ENCODE measurements at places on chromosomes 13 and 19.

GRCh38 chr19:33194886-33195644 is 935 bp downstream of the LRP3 start:
- DNase-seq = no peak

DNA sequence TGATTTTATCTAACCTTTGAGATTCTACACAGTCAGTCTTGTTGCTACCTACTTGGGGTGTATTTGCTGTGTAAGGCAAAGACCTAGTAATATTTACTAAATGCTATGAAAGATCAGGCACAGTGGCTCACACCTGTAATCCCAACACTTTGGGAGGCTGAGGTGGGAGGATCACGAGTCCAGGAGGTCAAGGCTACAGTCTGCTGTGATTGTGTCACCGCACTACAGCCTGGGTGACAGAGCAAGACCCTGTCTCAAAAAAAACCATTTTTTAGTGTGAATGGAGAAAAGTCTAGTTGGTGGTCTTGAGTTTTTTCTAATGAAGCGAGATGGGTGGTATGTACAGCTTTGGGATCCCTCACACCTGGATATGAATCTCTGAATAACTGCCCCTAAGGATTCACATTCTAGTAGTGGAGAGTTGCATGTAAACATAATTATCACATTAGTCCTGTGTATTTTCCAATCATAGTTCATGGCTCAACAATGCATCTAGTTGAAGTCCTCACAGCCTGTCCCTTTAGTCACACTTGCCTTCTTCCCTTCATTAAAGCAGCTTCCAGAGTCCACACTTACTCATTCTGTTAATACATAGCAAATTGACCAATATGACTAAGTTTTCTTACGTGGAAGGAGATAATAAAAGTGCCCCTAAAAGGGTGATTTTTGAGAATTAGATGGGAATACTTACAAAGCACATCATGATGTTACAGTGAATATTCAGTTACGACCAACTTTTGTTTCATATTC is 7.5 kb downstream of the RPL21 start:
- DNase-seq = no peak

- no peak for DNase-seq
These were observed 25.5 kb downstream of the AP2S1 start for GRCh38 chr19:46824890-46825730.

DNA sequence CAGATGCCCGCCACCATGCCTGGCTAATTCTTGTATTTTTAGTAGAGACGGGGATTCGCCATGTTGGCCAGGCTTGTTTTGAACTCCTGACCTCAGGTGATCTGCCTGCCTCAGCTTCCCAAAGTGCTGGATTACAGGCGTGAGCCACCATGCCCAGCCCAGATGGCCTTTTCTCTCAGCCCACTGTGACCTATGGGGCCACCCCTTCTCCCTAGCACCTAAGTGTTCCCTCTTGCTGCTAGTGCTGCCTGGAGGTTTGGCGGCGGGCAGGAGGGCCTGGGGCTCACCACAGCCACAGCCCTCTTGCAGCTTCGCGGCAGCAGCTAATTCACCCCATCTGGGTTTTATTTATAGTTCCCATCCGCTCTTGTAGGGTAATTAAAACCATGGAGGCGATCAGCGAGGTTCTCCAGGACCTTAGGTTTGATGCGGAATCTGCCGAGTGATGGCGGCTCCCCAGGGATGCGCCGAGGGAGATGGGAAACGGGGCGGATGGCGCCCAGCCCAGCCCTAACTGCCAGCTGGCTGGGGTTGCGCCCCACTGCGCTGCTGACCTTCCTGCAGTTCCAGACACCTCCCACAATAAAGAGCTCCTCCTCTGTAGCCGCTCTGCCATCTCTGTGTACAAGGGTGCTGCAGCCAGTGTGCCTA is 3.3 kb downstream of the REX1BD start:
- DNase-seq = no peak

DNA sequence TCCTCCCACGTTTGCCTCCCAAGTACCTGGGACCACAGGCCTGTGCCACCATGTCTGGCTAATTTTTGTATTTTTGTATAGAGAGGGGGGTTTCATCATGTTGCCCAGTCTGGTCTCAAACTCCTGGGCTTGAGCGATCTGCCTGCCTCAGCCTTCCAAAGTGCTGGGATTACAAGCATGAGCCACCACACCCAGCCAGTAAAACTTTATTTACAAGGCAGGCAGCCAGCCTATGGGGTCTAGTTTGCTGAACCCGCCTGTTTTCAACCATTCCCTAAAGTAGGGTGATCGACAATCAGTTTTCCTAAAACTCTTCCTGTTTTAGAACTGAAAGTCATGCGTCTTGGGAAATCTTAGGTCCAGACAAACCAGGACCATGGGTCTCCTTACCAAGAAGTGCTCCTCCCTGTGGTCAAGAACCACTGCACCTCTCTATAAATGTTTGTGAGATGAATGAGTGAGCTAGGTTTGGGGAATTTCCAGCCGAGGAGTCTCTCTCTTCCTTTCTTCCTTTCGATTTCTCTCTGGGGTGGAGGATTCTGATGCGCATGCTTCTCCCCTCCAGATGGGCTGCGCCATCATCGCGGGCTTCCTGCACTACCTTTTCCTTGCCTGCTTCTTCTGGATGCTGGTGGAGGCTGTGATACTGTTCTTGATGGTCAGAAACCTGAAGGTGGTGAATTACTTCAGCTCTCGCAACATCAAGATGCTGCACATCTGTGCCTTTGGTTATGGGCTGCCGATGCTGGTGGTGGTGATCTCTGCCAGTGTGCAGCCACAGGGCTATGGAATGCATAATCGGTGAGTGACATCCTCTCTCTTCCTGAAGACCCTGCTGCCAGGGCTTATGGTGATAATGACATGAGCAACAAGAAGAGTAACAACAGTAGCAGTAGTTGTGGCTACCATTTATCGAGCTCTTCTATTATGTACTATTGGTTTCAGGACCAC is 38.7 kb downstream of the ADGRE1 start:
- no peak for DNase-seq

- DNase-seq = no peak
These were observed 229.8 kb downstream of the LHFPL6 start for GRCh38 chr13:39373145-39373544.

GRCh38 chr19:41930926-41931592 is 2.8 kb upstream of the ERFL start:
- DNase-seq = no peak

DNA sequence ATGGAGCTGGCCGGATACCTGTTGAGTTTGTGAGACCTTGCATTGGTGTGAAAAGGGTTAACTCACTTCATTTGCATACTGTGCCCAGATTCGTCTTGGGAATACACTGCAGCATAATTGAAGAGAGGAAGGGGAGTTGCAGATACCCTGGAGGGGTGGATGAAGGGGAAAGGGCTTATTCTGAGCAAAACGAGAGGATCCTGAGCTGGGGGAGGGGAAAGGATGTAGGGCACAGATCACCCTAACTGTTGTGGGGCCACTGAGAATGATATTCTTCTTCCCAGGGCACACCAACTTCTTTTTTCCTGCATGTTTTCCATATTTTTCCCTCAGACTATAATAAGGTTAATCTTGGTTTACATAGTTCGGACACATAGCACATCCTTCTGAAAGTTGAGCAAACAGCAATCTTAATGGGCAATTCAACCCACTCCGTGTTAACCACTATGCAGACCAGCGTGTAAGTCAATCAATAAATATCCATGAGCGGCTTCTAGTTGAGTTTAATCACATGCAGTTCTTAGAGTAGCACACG is 11.7 kb upstream of the PTPRS start:
- no peak for DNase-seq

DNA sequence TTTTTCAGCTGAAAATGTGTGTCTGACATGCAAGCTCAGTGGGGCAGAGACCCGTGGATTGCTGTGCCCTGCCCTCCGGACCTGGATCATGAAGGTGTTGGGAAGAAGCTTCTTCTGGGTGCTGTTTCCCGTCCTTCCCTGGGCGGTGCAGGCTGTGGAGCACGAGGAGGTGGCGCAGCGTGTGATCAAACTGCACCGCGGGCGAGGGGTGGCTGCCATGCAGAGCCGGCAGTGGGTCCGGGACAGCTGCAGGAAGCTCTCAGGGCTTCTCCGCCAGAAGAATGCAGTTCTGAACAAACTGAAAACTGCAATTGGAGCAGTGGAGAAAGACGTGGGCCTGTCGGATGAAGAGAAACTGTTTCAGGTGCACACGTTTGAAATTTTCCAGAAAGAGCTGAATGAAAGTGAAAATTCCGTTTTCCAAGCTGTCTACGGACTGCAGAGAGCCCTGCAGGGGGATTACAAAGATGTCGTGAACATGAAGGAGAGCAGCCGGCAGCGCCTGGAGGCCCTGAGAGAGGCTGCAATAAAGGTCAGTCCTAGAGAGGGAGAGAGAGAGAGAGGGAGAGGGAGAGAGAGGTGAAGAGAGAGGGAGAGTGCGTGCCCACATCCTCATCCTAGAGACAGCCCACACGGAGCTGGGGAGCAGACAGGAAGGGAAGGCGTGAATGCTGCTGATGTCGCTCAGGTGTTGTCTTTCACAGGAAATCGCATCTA is 5.1 kb upstream of the DCUN1D2 start:
- no peak for DNase-seq

DNA sequence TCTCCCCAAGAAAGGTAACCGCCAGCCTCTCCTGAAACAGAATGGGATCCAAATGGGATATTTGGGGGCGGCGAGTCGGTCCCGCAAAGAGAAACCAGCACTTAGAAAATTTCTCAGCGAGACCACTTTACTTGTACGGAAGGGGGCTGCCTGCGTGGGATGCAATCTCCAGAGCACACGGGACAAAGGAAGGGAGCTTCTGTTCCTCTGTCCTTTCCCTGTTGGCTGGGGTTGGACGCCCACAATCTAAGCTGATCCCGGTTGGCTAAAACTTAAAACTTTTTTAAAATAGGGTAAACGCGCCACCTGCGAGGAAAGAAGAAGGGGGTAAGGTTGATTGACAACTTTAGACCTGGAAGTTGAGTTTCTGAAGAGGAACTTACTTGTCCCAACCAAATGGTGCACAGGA is 826 bp upstream of the BSG start:
- DNase-seq = no peak

DNA sequence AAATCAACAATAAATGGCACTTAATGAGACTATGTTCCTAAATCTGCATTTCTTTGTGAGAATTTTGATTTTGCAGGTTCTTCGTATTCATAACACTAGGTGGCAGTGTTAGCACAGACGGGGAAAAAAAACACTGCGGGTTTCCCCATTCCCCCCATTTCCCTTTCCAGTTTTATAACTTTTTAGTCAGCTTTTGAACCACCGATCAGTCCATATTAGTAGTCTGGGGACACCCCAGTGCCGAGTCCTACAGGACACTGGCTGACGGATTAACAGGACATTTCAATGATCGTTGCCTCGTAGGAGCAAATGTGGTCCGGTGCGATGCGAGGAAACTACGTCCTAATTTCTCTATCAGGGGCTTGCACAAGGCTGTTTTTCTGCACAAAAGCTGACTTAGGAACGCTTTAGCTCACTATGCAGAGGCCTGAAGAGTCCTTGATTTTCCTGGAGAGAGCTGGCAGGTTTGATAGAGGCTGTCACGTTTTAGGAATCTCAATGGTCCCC is 234.3 kb downstream of the LMO7 start:
- DNase-seq = no peak

DNA sequence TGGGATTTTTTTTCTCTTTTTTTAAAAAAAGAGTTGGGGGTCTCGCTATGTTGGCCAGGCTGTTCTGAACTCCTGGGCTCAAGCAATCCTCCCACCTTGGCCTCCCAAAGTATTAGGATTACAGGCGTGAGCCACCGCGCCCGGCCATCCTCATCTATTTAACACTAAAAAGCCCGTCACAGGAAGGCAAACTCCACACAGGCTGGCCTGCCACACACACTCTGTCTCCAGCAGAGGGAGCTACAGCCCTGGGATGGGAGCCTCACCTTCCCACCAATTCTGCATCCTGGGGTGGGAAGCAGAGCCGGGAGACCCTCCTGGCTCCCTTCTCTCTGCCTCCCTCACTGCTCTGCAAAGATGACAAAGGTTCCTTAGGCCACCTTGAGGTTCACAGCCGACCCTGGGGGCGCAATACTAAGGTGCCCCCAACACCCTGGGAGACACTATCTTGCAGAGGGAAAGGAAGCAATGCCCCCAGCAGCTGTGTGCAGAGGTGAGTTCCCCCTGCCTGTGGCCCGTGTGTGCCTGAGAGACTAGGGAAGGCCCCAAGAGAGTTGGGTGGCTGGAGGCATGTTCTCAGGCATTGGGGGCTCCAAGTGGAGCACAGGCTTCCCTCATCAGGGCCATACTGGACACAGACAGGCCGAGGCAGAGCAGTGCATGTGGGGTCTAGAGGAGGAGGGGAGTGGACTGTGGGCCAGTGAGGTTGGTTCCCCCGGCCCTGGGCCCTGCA is 27.4 kb upstream of the TIMM44 start:
- no peak for DNase-seq

DNA sequence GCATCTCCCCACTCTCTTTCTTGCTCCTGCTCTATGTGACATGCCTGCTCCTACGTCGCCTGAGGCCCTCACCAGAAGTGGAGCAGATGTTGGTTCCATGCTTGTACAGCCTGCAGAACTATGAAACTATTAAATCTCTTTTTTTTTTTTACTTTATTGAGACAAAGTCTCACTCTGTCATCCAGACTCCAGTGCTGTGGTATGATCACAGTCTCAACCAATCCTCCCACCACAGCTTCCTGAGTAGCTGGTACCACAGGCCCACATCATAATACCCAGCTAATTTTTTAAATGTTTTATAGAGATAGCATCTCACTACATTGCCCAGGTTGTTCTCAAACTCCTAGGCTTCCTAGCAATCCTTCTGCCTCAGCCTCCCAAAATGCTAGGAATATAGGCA is 1067.7 kb downstream of the PCDH9 start:
- no peak for DNase-seq

GRCh38 chr19:3304871-3305423 is 61.4 kb upstream of the NFIC start:
- no peak for DNase-seq

DNA sequence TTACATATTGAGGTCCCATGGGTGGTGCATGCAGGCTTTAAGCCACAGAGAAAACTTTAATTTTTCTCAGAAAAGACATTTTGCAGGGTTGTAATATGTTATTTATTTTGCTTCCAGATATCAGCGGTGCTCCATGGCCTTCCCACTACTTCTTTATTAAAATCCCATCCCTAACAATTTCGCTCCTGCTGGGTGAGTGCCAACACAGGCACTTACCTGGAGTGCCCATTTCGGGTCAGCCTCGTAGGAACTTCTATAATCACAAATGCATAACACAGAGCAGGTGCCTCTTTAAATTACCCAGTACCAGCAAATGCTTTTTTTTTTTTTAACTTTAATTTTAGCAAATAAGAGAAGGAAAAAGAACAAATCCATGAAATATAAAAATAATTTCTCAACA is 86.4 kb downstream of the EFNB2 start:
- no peak for DNase-seq

All from retinal pigment epithelial cell (primary cell).